Liver (tissue), 10 donors: ENCODE measurements at places on chromosomes 5 and 9. TPM values are rescaled to one million over a fixed set of nuclear protein-coding genes. Genes with fewer than 3 reads are reported as not detected.
A peak's percentile ranks its signal among the peaks of the same experiment; 100 is the strongest.

- no peak overlapping the region for H3K4me3 ChIP-seq
- no peak overlapping the region for H3K27ac ChIP-seq
- H3K4me1 ChIP-seq: peaks cover 2% of the 10 kb centered on the region
- peaks cover 7% of the 10 kb centered on the region for H3K27me3 ChIP-seq
- H3K36me3 ChIP-seq: no peaks in the 10 kb centered on the region
- DNase-seq: no peak
Observed at GRCh38 chr5:176133289-176133870, 104.8 kb upstream of the SIMC1 start.

- H3K27me3 ChIP-seq: no peaks in the 10 kb centered on the region
- DNase-seq: peak; percentile 49
- peaks cover 10% of the 10 kb centered on the region for H3K4me1 ChIP-seq
- peak overlapping the region; percentile 36 for H3K27ac ChIP-seq
- H3K36me3 ChIP-seq: no peaks in the 10 kb centered on the region
Observed at GRCh38 chr9:94681508-94681907, 42.2 kb upstream of the FBP1 start.

DNA sequence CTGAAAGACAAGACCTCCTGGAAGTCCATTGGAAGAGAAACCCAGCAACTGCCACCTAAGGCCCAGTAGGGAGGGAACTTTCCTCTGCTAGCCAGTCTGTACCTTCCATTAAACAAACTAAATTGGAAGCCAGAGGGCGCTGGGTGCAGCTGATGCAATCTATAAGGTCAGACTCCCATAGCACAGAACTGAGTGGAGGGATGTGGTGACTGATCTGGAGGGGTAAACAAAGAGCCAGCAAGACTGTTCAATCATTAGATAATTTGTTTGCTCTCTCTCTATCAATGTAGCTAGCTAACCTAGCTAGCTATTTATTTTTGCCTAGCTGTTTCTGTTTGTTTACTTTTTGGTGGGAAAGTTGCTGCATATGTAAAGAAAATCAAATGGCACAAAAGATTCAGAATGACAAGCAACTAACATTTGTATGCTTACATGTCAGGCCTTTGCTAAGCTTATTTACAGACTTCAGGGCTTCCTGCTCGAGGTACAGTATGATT, 291.8 kb upstream of the DAB2 start:
- H3K4me3 ChIP-seq: no peak overlapping the region
- H3K27me3 ChIP-seq: no peaks in the 10 kb centered on the region
- H3K36me3 ChIP-seq: no peaks in the 10 kb centered on the region
- DNase-seq: peak; percentile 46
- H3K4me1 ChIP-seq: peaks cover 21% of the 10 kb centered on the region

DNA sequence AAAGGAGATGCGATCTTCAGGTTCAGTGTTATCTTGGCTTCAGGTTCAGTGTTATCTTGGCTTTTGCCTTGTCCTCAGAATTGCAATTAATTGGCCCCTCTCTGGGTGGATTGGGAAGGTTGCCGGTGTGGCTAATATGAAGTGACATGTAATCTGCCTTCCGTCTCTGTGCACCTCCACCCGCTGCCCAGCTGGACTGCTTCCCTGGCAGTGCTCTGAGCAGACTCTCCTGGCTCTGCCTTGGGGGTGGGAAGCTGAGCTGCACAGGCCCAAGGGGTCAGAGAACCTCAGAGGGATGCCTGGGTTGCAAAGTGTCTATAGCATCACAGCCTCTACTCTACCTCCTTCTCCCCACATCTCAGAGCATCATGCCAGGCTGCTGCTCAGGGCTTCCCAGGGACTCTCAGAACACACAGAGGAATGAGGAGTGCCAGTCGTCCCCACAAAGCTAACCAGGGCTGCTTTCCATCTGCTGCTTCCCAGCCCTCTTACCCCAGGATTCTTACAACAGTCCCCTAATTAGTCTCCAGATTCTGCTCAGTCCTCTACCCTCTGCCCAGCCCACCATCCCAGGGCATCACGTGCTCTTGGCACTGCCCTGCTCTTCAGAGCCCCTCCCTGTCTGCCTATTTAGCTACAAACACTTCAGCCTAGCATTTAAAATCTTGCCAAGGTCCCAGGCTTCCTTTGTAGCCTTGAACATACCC, 54.4 kb upstream of the AFAP1L1 start:
- peaks cover 8% of the 10 kb centered on the region for H3K36me3 ChIP-seq
- no peaks in the 10 kb centered on the region for H3K27me3 ChIP-seq
- DNase-seq: no peak
- H3K27ac ChIP-seq: no peak overlapping the region
- no peaks in the 10 kb centered on the region for H3K4me1 ChIP-seq

DNA sequence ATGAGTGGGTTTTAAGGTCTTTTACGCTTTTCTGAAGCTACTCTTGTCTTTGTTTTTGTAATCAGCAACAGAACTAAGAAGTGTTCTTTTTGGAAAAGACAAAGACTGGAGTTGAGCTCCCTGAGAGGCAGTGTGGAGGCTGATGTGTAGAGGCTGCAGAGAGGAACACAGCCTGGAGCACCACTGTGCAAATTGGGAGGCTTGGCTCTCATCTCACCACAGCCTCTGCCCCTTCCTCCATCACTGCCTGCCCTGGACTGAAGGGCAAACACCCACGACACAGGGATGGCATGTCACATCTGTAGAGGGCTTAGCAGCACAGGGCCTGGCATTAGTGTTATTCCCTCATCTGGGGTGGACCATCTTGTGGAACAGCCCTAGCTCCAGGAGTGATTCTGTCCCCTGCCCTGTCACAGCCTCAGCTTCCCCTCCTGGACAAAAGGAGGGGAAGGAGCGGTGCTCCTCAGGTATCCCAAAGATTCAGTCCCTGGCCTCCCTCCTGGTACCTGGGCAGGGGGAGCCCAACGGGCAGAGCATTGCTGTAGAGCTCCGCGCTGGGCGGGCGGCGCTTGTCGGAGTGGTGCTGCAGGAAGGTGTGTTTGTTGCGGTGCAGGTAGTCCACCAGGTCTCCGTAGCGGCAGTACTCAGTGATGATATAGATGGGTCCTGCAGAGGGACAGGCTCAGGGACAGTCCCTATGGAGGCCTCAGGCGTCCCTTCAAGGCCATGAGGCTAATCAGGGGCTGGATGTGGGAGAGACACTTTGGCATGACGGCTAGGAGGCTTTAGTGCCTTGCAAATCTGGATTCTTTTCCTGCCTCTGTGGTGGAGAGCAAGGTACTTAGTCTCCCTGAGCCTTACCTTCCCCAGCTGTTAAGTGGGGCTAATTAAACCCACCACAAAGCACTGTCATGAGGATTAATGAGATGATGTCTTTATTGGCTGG, 32.8 kb downstream of the PDGFRB start:
- no peak for DNase-seq
- no peaks in the 10 kb centered on the region for H3K36me3 ChIP-seq
- H3K4me1 ChIP-seq: peaks cover 2% of the 10 kb centered on the region
- H3K4me3 ChIP-seq: no peak overlapping the region
- no peak overlapping the region for H3K27ac ChIP-seq

DNA sequence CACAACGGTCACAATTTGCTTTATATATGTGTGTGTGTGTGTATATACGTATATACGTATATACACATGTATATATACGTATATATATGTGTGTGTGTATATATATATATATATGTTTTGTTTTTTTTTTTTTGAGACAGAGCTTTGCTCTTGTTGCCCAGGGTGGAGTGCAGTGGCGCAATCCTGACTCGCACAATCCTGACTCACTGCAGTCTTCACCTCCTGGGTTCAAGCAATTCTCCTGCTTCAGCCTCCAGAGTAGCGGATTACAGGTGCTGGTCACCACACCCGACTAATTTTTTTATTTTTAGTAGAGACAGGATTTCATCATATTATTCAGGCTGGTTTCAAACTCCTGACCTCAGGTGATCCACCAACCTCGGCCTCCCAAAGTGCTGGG, 3.1 kb downstream of the RNF38 start:
- H3K27ac ChIP-seq: no peak overlapping the region
- DNase-seq: no peak
- peaks cover 15% of the 10 kb centered on the region for H3K4me1 ChIP-seq
- no peak overlapping the region for H3K4me3 ChIP-seq

DNA sequence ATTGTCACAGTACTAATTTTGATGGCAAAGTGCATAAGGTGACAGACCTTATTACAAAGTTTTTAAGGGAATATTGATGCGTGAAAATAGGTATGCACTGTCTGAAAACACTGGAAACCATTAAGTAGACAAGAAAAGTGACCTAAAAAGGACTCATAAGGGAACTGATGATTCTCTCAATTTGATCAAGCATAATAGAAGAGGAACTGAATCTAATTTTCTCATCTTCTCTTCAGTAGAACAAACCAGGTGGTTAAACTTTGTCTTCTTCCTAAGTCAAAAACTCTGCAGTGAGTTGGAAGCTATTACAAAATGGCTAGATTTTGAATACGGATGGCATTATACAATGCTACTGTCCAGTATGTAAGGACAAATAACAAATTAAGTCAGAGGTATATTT, 53.4 kb downstream of the RNF145 start:
- no peak overlapping the region for H3K4me3 ChIP-seq
- H3K36me3 ChIP-seq: peaks cover 11% of the 10 kb centered on the region
- no peak overlapping the region for H3K27ac ChIP-seq
- DNase-seq: no peak
- H3K4me1 ChIP-seq: no peaks in the 10 kb centered on the region

GRCh38 chr9:122015170-122015821, 77.8 kb downstream of the TTLL11 start:
- no peak for DNase-seq
- peaks cover 2% of the 10 kb centered on the region for H3K36me3 ChIP-seq
- no peaks in the 10 kb centered on the region for H3K27me3 ChIP-seq
- no peak overlapping the region for H3K27ac ChIP-seq
- no peak overlapping the region for H3K4me3 ChIP-seq

DNA sequence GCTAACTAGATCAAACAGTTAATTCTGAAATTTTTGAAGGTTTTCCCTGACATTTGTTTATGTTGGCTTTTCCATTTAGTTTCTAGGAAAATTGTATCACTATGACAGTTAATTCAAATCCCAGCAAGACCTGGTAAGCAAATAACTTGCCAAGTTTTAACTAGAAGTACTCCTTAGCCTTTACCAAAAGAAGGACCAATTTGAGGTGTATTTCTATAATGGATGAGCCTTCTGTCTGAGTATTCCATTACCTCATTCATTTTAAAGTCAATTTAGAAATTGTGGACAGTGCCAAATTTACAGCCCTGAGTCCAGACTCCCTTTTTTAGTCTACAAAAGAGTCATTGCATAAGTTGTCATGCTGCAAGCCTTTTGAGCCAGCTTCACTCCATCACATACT, 687.6 kb downstream of the CETN3 start:
- no peaks in the 10 kb centered on the region for H3K36me3 ChIP-seq
- no peaks in the 10 kb centered on the region for H3K4me1 ChIP-seq
- no peak overlapping the region for H3K4me3 ChIP-seq
- peaks cover 2% of the 10 kb centered on the region for H3K27me3 ChIP-seq

GRCh38 chr9:71726723-71727122, 41.6 kb downstream of the CEMIP2 start:
- peak overlapping the region; percentile 71 for H3K27ac ChIP-seq
- H3K4me3 ChIP-seq: no peak overlapping the region
- H3K27me3 ChIP-seq: no peaks in the 10 kb centered on the region

- H3K4me3 ChIP-seq: no peak overlapping the region
- no peak for DNase-seq
- no peak overlapping the region for H3K27ac ChIP-seq
- H3K4me1 ChIP-seq: no peaks in the 10 kb centered on the region
Observed at GRCh38 chr5:146499680-146500079, 16.3 kb downstream of the GPR151 start.

The LHX2 gene
- polyA plus RNA-seq: 2.2 TPM

The PKN3 gene
- 0.61 TPM for polyA plus RNA-seq

The SPINK5 gene
- 0.10 TPM for polyA plus RNA-seq

The DHX29 gene
- polyA plus RNA-seq: 8.6 TPM
